D721Med (cell line): ENCODE measurements at places on chromosomes 1 and 21.

- DNase-seq = no peak
Observed at GRCh38 chr1:64745181-64745985, 508 bp downstream of the RAVER2 start.

DNA sequence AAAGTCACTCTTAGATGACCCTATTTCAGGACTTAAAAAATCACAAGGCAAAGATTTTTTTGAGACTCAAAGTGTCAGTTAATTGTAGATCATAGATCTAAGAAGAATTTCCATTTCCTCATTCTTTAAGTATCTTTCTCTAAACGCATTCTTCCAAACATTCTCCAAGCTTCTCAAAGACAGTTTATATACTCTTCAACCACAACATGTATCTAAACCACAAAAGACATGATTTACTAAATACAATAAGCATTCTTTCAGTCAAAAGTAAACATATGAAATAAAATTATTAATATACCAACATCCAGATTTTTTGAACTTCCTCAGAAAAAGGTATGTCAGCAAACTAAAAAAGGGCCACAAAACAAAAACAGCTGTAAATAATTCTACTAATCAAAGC lies 24.4 kb downstream of the RC3H1 start:
- no peak for DNase-seq

- DNase-seq = no peak
Observed at GRCh38 chr1:22810378-22810777, 99.7 kb downstream of the EPHB2 start.

DNA sequence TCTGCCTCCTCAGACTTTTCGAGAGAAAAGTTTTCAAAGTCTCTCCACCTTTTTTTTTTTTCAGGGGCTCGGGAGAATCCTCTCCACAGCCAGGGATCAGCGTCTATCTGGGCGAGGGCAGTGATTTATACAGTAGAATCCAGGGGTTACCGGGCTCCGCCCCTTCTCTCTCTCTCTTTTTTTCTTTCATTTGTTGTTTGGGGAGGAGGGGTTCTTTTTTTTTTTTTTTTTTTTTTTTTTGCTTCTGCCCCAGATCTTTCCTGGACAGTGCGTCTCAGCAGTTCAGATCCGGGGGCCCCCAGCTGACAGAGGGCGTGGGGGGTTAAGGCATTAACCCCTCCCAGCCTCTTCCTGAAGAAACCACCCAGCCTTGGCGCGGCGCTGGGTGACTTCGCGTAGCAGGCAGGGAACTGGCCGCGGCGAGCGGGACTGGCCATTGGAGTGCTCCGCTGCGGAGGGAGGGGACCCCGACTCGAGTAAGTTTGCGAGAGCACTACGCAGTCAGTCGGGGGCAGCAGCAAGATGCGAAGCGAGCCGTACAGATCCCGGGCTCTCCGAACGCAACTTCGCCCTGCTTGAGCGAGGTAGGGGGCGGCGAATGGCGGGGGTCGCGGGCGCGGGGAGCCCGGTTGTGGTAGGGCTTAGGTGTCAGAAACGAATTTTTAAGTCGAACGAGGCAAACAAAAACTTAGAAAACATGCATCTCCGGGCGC lies at the start of gene S1PR1:
TSS of gene S1PR1 (plus strand) at position 504 of the 713 bp plus-strand sequence. CDS start 1,966 bp downstream, outside the sequence.
- no peak for DNase-seq

DNA sequence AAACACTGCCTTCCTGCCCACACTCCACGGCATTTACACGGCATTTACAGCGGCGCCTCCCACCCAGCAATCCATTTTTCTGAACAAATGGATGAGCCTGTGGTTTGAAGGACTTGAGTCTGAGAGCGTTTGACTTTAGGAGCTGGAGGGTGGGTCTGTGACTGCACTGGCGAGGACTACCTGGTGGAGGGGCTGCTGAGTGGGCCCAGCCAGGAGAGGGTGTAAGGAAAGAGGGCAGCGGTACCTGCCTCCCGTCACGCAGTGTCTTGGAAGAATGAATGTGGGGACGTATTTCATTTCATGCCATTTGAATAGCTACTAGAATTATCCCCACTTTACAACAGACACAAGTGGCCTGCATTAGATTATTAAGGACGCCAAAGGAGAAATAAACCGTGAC lies 62.9 kb downstream of the B3GALT5 start:
- no peak for DNase-seq

DNA sequence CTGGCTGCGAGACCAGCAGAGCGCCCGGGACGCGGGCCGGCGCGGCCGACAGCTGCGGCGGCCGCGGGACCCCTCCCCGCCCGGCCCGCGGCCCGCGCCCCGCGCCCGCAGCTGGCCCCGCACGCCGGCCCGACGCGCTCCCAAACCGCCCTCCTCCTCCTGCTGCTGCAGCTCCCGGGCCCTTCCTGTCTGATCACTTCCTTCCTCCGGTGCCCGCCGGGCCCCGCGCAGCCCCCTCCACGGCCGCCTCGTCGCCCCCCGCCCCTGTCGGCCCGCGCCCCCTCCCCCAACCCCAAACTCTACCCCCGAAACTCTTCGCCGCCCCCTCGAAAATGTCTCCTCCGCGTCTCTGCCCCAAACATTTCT lies 594 bp downstream of the LUZP1 start:
- no peak for DNase-seq

- DNase-seq = no peak
Observed at GRCh38 chr1:29640428-29640785, 404.1 kb downstream of the PTPRU start.

DNA sequence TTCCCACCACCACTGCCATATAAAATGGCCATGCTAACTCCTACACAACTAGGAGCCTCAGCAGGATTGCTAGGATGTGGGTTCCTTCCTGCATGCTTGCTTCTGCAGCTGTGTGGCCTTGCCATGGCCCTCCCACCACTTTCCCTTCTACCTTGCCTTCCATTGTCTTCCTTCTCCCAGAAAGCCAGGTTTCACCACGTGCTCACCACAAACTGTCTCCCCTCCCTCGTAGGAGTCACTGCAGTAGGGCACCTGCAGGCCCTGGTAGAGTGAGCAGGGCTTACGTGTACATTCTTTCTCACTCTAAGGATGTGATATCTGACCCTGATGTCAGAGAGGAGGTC lies 3.7 kb downstream of the C1orf226 start:
- no peak for DNase-seq

GRCh38 chr1:162361349-162361748 lies 15.3 kb downstream of the SPATA46 start:
- DNase-seq = no peak

GRCh38 chr1:204464187-204464631 lies 30.4 kb downstream of the PIK3C2B start:
- DNase-seq = no peak

DNA sequence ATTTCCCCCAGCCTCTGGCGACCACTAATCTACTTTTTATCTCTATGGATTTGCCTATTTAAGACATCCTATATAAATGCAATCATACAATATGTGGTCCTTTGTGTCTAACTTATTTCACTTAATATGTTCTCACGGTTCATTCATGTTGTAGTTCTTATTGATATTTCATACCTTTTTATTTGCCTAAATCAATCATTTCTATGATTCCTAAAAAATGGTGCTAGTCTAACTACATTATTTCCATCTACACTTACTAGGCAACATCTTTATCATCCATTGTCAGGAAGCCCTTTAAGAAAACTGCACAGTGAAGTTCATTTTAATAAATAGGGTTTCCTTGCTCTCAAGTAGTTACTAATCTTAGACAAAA lies 380 bp upstream of the FBXO28 start:
- DNase-seq = no peak

- no peak for DNase-seq
Observed at GRCh38 chr21:28200726-28201125, 792.0 kb downstream of the LTN1 start.
